ENCODE measurements at places on chromosomes 5 and 9.

GRCh38 chr9:19127871-19128500 is 694 bp upstream of the PLIN2 start:
- DNase-seq: no peak

DNA sequence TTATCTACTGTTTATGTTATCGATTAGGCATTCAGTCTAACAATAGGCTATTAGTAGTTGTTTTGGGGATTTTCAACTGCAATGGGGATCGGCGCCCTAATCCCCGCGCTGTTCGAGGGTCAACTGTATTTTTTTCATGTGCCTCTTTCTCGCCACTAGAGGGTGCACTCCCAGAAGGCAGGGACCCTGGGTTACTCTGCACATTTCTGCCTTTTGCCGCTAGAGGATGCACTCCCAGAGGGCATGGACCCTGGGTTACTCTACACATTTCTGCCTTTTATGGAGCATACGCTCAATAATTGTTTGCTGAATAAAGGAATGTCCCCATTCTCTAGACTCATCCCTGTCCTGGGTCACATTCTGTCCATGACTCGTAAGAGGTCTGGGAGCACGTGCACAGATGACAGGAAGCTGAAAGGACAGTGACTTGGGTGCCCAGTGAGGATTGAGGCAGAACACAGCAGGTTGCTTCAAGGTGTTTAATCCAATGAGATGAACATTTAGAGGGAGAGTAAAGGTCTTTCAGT is 27.9 kb upstream of the RECK start:
- peak; percentile 67 for DNase-seq

GRCh38 chr9:2824564-2824963 is 19.3 kb downstream of the PUM3 start:
- no peak for DNase-seq

GRCh38 chr9:92538541-92538940 is 2.8 kb upstream of the ECM2 start:
- DNase-seq: no peak

- DNase-seq: no peak
Observed at GRCh38 chr9:27866741-27867140, 293.5 kb upstream of the C9orf72 start.

Measured in epithelial cell of esophagus (primary cell).